ENCODE measurements at places on chromosomes 3 and 15. TPM values are rescaled to one million over a fixed set of nuclear protein-coding genes. Genes with fewer than 3 reads are reported as not detected.

GRCh38 chr15:41323611-41324010 lies 8.8 kb downstream of the OIP5 start:
- DNase-seq = no peak

GRCh38 chr15:34338347-34338746 lies 766 bp upstream of the SLC12A6 start:
- no peak for DNase-seq

Gene ACSBG1
- not detected for total RNA-seq

GRCh38 chr3:84772841-84773240 lies 185.9 kb upstream of the CADM2 start:
- no peak for DNase-seq

Gene SCN10A
- total RNA-seq = not detected

GRCh38 chr3:156664011-156664830 lies 10.2 kb upstream of the TIPARP start:
- no peak for DNase-seq
